A172 (cell line): ENCODE measurements at places on chromosomes 16 and 17.

- DNase-seq, result peak; percentile 10
Observed at GRCh38 chr17:59406808-59407381, 75.4 kb downstream of the YPEL2 start.

DNA sequence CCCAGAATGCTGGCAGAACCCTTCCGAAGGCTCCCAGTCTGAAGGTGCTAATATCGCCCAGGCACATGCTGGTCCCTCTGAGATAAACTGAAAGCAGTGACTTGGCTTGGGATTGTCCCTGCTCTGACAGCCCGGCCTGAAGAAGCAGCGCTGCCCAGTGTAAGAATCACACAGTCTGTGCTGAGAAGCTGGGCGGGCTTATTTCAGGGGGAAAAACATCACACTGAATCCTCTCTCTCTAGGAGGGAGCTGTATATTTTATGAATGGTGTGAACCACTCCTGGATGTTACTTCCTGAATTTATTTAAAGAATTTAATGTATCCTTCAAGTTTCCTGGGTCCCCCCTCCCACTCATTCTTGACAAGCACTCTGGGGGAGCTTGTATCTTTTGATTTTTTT lies 36.3 kb downstream of the GAS7 start:
- DNase-seq, result no peak

DNA sequence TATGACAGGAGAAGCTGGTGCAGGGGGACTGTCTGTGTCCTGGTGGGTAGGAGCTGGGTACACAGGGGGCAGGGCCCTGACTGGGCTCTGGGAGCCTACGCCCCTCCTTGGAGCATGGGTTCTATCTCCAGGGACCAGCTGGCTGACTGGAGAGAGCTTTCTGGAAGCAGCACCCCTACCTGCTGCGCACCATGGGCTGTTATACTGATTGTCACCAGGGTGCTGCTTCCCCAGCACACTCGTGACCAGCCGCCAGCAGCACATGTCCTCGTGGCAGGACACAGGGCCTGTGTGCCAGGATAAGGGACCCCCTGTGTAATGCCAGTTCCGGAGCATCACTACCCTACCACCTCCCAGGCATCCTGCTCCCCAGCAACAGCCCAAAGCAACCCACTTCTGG lies 106.0 kb downstream of the AMFR start:
- no peak for DNase-seq

- DNase-seq, result no peak
Observed at GRCh38 chr17:39709998-39710964, 10.4 kb downstream of the ERBB2 start.

DNA sequence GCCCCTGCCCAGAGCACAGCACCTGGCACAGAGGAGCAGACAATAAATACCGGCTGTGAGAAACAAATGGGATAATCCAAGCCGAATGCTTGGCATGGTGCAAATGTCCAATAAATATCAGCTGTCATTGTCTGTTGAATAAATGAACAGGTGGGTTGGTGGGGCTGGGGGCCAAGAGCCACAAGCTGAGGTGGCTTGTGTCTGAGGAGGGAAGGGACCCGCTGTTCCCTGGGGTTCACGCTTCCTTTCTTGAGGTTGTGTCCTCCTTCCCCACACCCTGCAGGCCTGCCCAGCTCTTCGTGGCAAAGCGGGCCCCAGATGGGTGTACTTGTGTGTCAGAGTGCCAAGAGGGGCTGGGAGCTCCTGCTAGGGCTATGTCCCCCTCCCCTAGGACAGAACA lies 38.6 kb downstream of the ARHGAP27 start:
- no peak for DNase-seq

- DNase-seq, result no peak
Observed at GRCh38 chr17:8577868-8578267, 52.7 kb downstream of the MYH10 start.

DNA sequence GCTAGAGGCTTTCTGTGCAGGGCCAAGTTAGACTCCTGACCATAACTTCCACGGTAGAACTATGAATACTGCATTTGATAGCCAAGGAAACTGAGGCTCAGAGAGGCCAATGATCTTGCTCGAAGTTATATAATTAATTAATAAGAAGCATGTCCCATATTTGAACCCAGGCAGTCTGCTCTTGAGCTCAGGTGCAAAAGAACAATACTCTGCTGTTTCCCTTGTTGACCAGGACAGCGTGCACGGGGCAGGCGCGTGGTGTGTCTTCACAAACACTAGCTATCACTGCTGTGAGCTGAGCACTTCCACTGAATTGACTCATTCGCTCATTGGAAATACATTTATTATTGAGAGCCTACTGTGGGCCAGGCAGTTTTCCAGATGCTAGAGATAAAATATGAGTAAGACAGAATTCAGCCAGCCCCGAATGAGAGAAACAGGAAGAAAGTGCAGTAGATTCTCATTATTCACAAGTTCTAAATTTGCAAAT lies 1.6 kb downstream of the CHD9 start:
- DNase-seq, result no peak

- no peak for DNase-seq
Observed at GRCh38 chr17:32488604-32489180, 1.9 kb downstream of the CDK5R1 start.

- peak; percentile 57 for DNase-seq
Observed at GRCh38 chr17:47275245-47275984, 21.8 kb downstream of the ITGB3 start.

- no peak for DNase-seq
Observed at GRCh38 chr16:23991066-23991465, 155.3 kb downstream of the PRKCB start.

DNA sequence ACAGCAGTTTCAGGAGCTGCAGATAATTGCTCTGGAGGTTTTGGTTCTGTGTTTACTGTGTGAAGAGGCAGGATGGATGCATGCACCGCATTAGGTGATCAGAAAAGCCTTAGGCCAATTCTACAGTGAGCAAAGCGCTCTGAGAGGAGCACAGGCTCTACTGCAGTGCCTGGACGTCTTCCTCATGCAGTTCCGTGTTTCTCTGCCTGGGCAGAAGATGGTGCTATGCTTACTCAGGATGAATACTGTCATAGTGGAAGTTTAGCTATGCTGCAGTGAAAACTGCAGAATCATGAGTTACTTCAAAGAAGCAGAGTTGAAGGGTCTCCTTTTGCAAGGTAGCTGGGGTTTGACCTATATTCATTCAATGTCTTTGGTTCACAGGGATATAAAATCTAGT lies 1012.4 kb downstream of the KCNJ18 start:
- DNase-seq, result no peak
